ENCODE measurements at places on chromosomes 5 and 9.

GRCh38 chr9:124001866-124002525 is 9.6 kb upstream of the LHX2 start:
- DNase-seq, result no peak

GRCh38 chr5:103345461-103345860 is 86.9 kb downstream of the MACIR start:
- no peak for DNase-seq

- no peak for DNase-seq
Measured at GRCh38 chr9:111050819-111051218, 12.5 kb upstream of the LPAR1 start.

GRCh38 chr9:438066-438465 is 223.4 kb downstream of the DOCK8 start:
- no peak for DNase-seq

- DNase-seq, result no peak
Measured at GRCh38 chr5:120463006-120463680, 957 bp upstream of the PRR16 start.

DNA sequence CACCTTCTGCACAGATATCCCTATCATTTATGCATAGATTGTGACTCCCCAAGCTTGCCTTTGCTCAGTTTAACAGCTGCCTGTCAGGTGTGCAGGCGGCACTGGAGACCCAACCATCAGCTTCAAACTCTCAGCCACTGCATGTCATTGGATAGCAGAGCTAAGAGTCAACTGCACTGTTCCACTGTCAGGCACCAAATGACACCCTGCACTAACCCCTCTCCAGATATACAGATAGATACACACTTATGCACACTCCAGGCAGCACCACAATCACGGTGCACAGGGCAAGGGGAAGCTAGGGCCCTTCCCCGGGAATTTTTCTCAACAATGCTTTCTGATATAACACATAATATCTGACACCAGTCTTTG is 142.3 kb downstream of the BNC2 start:
- no peak for DNase-seq

- no peak for DNase-seq
Measured at GRCh38 chr5:100614308-100614707, 79.1 kb downstream of the FAM174A start.

DNA sequence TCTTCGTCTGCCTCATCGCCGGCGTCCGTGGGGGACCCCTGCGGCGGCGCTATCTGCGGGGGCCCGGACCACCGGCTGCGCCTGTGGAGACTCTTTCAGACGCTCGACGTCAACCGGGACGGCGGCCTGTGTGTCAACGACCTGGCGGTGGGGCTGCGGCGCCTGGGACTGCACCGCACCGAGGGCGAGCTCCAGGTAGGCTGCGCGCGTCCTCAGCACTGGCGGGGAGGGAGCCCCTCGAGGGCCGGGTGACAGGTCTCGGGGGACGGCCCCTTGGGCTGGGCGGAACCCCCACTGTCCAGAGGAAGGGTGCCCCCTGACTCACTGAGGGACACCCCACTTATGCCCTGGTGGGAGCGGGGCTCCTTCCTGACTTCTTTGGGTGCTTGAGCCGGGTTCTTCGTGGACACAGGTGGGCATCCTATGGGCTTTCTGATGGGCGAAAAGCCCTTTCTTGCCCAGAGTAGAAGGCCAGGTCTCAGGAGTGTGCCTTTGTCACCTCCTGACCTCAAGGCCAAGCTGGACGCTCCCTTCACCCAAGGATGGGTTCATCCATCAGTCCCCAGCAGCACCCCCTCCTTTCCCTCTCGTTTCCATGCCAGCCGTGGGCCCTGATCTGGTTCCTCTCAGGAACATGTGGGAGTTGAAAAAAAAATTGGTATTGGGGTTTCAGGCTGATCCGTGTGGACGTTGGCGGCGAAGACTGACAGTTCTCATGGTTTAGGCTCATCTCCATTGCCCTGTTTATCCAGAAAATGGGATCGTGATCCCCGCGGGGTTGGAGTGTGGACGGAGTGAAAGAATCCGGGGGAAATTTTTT is 564 bp downstream of the SLC25A25 start:
- DNase-seq, result no peak

GRCh38 chr5:81895307-81895706 is 76.5 kb upstream of the ATG10 start:
- no peak for DNase-seq

DNA sequence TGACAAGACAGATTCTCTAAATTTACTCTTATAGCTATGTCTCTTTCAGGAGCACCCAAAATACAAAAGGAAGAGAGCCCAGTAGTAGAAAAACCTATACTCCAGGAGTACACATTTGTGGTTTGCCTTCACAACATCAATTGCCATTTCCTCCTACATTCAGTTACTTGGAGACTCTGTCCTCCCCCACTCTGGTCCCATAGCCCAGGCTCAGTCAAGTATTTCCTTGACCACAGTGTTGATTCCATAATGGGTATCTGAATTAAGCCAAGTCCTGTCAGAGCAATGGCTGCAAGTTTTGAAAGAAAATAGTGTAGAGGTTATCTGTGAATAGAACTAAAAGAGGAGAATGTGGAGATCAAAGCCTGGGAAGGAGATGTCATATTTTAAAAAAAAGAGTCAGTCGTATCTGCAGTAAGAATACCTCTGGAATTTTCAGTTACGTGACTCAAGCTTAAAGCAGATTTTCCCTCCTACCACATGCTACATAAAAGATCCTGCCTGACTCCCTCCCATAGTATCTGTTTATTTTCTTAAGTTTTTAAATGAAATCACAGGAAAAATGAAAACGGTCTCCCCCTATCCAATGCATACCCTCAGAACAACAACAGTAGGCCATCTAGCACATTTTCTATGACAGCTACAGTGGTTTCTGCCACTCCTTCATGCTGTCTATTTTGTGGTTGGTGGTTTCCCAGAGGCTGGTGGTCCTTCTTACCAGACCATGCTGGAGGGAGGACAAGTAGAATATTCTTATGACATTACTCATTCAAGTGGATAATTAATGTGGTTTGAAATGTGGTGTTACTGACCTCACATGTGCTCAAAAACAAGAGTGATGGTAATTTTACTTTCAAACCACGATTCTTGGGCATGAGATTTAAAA is 249.7 kb upstream of the TMEM161B start:
- no peak for DNase-seq

DNA sequence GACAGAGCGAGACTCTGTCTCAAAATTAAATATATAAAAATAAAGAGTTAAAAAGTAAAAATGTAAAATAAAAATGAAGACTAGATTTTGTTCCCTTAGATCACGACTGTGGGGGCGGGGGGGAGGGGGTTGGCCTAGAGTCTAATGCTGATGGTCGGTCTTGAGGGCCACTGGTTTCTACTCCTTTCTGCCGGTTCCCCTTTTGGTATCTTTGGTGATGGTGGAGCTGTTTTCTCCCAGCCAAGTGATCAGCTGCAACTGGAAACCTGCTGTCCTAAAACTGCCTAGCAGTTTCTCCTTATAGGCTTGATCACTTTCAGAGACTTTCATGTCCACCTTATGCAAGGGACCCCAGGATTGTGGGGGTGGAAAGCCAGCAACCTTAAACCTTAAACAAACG is 1.1 kb downstream of the SRD5A1 start:
- DNase-seq, result no peak

DNA sequence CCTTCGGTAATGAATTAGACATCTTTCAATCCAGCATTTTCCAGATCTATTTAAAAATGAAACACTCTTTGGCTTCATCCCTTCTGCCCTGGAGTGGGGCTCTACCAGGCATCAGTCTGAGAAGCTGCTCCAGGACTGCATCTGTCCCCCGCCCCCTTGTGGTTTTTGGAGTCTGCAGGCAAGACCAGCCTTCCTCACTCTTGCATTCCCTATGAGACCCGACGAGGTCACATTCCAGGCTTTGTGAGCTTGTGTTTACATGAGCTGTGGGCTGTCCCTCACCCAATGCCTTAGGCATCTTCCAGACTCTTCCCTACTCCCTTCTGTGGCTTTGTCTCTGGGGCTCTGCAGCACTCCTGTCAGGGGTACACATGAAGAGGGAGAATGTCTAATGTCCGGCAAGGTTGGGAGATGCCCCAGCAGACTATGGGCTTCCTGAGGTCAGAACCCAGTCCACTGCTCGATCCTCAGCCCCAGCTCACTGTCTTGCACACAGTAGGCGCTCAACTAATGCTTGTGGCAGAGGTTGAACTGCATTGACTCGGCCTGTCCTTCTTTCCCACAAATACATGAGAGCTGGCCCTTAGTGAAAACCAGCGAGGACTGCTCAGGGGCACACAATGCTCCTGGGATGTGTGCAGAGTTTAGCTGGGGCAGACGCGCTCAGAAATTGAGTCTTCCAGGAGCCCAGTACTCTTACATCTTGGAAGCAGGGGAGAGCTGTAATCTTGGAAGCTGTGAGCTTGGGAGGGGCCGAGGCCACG is 11.7 kb upstream of the GADD45G start:
- DNase-seq, result no peak

DNA sequence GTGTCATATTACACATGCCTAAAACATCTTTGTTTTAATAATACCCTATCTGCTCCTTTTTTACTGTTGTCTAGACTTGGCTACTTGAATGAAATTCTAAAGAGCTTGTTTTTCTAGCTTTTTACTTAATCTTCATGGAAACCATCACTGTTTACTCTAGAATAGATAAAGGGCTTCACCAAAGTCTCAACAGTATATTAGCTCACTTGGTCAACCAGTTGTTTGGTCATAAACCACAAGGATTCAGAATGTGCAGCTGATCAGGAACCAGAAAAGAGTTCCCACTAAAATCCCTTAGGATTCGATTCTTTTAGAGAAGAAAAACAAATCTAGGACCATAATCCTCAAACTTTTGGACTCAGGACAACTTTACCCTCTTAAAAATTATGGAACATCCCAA is 38.0 kb downstream of the CDO1 start:
- no peak for DNase-seq

GRCh38 chr5:152990649-152991048 is 499.8 kb upstream of the GRIA1 start:
- DNase-seq, result no peak

DNA sequence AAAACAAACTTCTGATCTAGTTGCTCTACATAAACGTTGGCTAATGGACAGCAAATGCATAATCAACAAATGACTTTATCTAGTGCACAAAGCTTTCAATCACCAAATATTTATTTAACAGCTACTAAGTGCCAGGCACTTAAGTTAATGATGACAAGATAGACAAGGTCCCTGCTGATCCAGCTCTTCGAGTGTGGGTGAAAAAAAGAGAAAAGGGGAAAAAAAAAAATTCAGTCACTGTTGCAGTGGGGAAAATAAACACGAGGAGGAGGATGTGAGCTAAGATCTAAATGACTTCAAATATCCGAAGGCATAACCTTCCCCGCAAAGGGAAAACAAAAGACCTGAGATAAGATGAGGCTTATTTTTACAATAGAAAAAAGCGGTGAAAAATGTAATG is 9.6 kb downstream of the PSIP1 start:
- DNase-seq, result no peak

DNA sequence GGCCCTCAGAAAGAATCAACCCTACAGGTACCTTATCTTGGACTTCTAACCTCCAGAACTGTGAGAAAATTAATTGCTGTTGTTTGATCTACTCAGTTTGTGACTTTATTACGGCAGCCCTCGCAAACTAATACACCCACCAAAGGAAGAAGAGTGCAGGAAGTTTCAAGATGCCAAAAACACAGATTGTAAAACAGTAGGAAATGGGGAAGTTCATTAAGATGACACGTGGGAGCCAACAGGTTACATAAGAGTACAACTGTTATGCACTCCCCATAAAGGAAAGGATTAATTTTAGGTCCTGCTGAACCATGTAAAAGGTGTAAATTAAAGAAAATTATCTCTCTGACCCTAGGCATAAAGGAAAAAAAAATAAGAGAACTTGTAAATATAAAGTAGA is 294.3 kb downstream of the EPB41L4A start:
- DNase-seq, result no peak

DNA sequence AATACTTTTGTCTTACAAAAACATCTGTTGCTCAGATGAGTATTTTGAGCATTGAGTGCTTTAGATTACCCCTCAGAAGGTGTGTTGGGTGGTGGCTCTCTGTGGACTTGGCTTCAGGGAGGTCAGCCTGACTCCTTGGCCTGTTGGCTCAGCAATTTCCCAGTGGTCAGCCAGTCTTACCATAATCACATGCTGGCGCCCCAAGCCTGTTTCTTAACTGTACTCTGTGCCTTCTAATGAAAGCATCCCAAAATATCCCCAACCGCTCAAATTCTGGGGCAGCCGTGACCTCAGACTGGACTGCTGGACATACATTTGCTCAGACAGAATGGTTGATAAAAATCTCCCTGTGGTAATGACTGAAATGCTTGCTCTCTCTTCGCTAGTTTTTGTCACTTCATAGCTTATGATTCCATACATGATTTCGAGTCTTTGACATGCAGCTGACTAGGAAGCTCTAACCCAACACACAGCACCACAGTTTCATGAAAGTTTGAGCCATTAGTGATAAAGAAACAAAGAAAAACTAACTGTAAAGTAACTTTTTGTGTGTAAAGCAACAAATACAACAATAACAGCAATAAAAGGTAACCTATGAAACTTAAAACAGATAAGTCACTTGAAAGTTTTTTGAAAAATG is 562.2 kb upstream of the MEF2C start:
- DNase-seq, result no peak

GRCh38 chr5:123599171-123599570 is 87.2 kb downstream of the CSNK1G3 start:
- DNase-seq, result no peak

DNA sequence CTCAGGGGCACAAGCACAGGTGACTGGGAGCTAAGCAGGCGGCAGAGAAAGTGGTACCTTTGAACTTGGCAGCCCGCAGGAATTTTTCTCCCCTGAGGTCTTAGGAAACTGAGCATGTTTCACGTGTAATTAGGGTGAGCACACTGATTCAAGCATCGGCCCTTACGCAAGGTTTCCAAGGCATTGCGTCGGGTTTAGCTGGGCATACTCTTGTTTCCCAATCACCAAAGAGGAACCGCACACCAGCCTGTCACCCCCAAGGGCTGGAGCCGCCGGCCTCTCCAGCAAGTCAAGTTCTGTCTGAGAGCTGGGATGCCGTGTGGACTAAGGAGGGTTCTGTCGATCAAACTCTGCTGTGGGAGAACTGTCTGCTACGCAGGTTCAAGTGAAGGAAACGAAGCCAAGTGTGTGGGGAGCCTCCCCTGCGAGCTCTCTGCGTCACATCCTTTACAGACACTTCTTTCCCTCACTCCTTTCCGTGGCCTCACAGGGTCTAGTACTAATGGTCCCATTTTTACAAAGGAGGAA is 53.0 kb downstream of the ERGIC1 start:
- no peak for DNase-seq

GRCh38 chr9:134152022-134152448 is 12.3 kb downstream of the RNU6ATAC start:
- no peak for DNase-seq

GRCh38 chr9:5864446-5864845 is 26.2 kb upstream of the MLANA start:
- DNase-seq, result no peak

Measured in stimulated activated CD4-positive, alpha-beta T cell treated with anti-CD3 and anti-CD28 coated beads, TNF-alpha, amount 100 ng/mL, for 48 hours (primary cell).